ENCODE measurements at places on chromosomes 11 and 22.

GRCh38 chr11:44824300-44824704, 97.5 kb downstream of the TSPAN18 start:
- DNase-seq: no peak

DNA sequence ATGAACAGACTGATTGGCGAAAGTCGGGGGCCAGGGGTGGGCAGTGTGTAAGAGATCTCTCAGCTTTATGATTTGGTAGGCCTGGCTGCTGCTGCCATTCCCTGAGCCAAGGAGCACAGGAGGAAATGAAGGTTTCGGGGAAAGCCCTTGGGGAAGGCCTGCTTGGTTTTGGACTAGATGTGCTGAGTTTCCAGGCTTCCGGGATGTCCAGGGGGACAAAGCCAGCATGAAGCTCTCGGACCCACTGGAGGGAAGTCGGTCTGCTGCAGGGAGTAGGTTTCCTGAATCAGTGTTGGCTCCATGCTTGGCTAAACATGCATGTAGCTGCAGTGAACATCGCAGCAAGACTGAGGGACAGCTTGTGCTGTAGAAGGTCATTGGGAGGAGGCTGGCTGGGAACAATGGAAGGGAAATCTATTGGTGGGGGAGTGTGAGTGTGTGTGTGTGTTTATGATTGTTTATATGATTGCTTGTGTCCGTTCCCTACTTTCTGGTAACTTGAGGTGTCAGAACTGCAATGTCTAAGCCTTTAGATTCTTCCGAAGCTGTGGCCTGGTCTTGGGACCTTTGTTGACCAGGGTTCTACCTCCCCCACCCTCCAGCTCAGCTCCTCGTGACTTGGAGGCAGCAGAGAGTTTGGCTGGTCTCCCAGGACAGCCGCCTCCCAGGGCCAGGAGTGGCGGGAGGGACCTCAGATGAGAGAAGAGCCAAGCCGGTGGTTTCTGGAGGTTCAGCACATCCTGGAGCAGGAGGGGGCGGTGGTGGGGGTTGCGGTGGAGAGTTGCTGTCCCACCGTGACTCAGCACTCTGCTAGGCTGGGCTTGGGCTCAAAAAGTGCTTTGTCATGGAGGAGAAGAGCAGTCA, 4.0 kb upstream of the FTH1 start:
- DNase-seq: peak; percentile 97

- no peak for DNase-seq
Observed at GRCh38 chr22:39303358-39303757, 16.1 kb downstream of the RPL3 start.

- no peak for DNase-seq
Observed at GRCh38 chr22:49153921-49154320, 673.8 kb downstream of the BRD1 start.

DNA sequence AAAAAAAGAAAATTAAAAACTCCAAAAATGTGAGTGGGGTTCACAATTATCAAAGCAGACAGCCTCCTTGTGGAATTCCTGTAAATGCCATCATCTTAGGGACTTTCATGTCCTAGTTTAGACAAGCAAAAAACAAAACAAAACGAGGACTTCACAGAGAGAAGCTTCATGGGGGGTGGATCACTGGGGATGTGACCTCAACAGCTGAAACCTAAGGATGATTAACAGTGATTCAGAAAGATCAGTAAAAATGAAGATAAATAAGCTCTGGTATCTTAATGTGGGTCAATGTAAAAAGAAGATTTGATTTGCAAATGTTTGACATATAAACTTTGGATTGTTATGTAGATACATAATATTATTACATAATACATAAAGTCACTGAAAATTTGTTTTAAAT, 8.1 kb upstream of the OR10W1 start:
- DNase-seq: peak; percentile 53

GRCh38 chr11:9594267-9595046, 21.0 kb downstream of the WEE1 start:
- no peak for DNase-seq

GRCh38 chr11:41878095-41878494, 418.6 kb upstream of the LRRC4C start:
- no peak for DNase-seq

DNA sequence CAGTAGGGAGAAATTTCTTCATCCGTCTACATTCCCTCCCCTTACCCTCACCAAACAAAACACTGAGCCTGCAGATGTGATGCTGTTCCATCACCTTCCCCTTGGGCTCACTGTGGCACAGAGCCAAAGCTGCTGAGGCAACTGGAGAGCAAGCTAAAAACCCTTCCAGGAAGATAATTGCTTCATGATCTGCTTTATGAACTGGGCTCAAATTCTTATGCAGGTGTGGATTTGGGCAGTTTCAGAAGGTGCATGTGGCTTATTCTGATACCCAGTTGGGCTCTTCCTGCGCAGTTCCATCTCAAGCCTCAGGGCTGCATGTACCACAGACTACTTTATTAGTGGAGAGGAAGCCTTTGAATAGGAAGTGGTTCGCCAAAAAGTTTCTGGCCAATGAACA, 58.3 kb downstream of the AAMDC start:
- no peak for DNase-seq

DNA sequence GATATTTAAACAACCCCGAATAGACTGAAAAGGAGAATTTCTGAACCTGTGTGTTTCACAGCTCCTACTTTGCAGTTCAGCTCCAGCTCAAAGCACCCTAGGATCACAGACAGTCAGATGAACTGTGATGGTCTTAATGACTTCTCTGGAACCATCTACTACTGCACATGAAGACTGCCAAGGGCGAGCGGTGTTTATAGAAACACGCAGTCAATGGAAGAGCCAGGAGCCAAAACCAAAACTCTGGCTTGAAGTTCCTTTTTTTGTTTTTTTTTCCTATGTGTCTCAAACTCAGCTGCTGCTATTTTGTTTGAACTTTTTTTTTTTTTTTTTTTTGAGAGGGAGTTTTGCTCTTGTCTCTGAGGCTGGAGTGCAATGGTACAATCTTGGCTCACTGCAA, 382.6 kb upstream of the SYN3 start:
- DNase-seq: no peak

DNA sequence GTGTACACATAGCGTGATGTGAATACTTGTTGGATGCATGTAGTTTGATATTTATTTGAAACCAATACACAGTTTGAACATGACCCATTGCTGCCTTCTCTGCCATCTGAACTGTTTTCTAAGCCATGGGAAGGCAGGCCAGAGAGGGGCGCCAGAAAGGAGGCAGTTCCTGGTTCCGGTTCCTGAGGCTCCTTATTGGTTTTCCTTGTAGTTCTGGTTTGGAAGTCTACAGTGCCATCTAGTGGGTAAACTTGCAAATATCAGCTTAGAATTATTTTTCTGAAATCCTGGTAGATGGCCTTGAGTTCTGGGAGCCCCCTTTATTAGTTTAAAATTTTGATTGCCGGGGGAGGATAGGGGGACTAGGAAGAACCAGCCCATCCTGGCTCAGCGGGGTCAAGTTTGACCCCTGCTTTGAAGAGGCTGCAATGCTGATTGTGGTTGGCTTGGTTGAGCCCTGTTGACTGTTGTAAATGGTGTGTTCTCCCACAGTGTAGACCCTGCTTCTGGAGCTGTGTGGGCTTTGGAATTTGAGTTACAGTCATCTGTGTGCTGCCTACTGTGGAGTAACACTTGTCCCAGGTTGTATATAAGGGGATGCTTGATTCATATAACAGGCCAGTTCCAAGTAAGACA, 48.4 kb downstream of the GRAMD1B start:
- DNase-seq: peak; percentile 82

GRCh38 chr22:29138556-29139305, 65.9 kb downstream of the KREMEN1 start:
- DNase-seq: no peak

- DNase-seq: peak; percentile 29
Observed at GRCh38 chr11:95671768-95672167, 117.8 kb downstream of the FAM76B start.

DNA sequence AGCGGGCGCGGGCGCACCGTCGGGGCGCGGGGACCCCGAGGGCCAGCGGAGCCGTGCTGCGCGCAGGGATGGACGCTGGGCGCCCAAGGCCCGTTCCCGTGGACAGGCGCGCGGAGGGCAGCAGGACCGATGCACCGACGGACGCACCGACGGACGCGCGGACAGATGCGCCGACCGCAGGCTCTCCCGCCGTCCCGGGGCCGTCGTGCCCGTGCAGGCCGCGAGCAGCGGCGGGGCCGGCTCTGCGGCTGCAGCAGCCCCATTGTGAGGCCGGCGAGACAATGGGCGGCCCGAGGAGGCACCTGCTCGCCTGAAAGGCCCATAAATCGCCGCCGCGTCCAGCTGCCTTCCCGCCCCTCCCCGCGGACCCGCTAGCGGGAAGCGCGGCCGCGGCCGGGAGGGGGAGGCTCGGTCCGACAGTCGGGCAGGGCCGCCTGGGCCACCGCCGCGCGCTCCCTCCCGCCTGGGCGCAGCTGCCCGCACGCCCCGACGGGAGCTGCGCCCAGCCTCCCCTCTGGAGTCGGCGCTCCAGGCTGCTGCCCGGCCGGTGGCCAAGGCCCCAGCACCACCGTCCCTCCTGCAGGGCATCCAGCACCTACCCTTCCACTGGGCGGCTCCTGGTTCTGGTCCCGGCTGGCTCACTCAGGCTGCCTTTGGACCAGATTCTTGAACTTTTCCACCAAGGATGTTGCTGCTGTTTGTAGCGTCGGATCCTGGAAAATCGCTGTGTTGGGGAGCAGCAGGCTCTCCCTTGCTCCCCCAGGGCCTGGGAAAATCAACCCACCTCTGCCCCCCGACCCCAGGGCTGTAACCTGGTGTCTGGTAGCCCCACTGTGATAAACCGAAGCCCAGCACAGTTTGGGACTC, 15.8 kb downstream of the CDKN1C start:
- no peak for DNase-seq
